Activated CD4-positive, alpha-beta T cell treated with anti-CD3 and anti-CD28 coated beads, Interleukin-2, amount 10 ng/mL, durations not matched to agents 7 days and 5 days (primary cell): ENCODE measurements at places on chromosomes 4 and X. TPM values are rescaled to one million over a fixed set of nuclear protein-coding genes. Genes with fewer than 3 reads are reported as not detected.

Gene AREG
- 0.37 TPM for total RNA-seq

Gene CHRNA9
- total RNA-seq, result not detected

Gene ADH4
- not detected for total RNA-seq

Gene MAGEA4
- not detected for total RNA-seq

Gene TCEAL5
- total RNA-seq, result not detected

Gene MXRA5
- not detected for total RNA-seq

Gene TMPRSS11A
- not detected for total RNA-seq

Gene FAAH2
- total RNA-seq, result 1.4 TPM

Gene MAGEC3
- not detected for total RNA-seq

Gene STARD8
- total RNA-seq, result 0.06 TPM

Gene XPNPEP2
- 1.1 TPM for total RNA-seq

Gene TEC
- 1.1 TPM for total RNA-seq

Gene TMEM271
- total RNA-seq, result not detected

Gene SSX2
- not detected for total RNA-seq

Gene CXorf58
- not detected for total RNA-seq
